ENCODE measurements at places on chromosomes 13 and 19. TPM values are rescaled to one million over a fixed set of nuclear protein-coding genes. Genes with fewer than 3 reads are reported as not detected.

Gene ZNF440
- 7.8 TPM for total RNA-seq

Gene KLK11
- not detected for total RNA-seq

Gene KIR3DL2
- not detected for total RNA-seq

Gene POGLUT2
- total RNA-seq, result 22.1 TPM
